GM12878 (cell line): ENCODE measurements at places on chromosomes 1 and 21. TPM values are rescaled to one million over a fixed set of nuclear protein-coding genes. Genes with fewer than 3 reads are reported as not detected.

DNA sequence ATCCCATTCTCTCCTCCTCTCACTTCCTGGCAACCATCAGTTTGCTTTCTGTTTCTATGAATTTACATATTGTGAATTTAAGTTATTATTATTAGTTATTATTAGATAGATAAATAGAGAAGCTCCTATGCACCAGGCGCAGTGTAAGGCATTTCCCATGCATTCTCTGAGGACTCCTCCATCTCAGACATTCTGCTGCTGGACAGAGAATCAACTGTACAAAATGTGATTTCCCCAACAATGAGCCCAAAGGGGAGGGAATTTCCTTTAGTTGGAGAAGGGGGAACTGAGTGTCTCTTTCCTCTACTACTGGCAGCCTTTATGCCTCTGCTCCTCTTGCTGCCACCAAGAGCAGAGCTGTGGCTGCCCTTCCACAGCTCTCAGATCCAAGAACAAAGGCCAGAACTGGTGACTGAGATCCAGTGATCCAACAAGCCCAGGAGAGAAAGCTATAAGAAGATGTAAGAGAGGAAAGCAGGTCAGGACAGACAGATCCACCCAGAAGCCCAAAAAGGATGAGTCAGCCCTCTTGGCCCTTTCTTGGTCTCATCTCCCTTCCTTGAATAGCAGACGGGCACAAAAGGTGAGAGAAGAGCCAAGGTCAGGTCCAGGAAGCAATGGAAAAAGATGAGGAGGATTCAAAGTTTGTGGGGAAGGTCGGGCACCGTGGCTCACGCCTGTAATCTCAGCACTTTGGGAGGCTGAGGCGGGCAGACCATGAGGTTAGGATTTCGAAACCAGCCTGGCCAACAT, 3.5 kb upstream of the IVL start:
- DNase-seq = no peak

- DNase-seq = no peak
These were observed 62.8 kb upstream of the KIF26B start for GRCh38 chr1:245091818-245092637.

GRCh38 chr1:201125019-201125418, 2.0 kb downstream of the ASCL5 start:
- no peak for DNase-seq

DNA sequence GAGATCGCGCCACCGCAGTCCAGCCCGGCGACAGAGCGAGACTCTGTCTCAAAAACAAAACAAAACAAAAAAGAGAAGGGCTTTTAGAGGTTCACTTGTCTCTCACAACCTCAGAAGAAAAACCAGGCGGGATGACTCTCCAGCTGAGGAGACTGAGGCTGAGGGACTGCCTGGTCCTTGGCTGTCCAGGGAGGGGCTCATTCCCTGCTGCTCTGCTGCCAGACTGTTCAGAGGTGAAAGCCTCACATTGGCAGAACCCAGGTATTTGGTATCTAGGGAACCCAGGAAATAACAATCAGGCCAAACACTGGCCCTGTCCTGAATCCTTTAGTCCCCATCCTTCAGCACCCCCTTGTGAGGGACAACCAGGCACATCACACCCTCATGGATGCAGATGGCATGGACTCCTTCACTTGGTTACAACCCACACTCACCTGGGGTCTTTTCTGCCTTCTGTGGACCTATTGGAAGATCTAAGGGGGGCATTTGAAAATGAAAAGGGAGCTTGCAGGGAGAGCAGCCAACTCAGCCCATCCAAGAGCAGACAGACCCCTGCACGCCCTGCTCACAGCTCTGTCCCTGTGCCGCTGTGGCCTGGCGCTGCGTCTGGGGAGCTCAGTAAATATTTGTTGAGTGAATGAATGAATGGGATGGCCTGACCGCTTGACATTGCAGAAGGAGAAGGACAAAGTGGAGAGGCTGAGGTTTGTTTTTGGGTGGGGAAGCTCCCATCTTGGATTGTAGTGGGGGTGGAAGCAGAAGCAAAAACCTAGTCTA, 33.4 kb downstream of the CD247 start:
- DNase-seq = no peak

GRCh38 chr1:9723926-9724325, 72.4 kb downstream of the PIK3CD start:
- DNase-seq = no peak

DNA sequence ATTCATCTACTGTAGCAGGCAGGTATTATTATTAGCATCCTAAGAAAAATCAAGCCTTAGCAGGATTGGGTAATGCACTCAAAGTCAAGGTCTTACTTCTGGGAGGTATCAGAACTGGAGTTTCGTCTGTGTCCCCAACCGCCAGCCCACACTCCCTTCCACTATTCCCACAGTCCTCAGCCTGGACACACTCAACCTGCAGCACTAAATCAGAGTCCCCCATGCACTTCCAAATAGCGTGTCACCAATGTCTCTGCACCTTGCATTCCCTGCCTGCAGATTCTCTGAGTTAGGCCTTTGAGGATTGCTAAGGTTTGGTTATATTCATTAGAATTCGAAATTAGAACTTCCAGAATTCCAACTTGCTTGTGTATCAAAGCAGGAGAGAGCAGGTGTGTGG, 3.9 kb downstream of the LYPD8 start:
- DNase-seq = no peak

DNA sequence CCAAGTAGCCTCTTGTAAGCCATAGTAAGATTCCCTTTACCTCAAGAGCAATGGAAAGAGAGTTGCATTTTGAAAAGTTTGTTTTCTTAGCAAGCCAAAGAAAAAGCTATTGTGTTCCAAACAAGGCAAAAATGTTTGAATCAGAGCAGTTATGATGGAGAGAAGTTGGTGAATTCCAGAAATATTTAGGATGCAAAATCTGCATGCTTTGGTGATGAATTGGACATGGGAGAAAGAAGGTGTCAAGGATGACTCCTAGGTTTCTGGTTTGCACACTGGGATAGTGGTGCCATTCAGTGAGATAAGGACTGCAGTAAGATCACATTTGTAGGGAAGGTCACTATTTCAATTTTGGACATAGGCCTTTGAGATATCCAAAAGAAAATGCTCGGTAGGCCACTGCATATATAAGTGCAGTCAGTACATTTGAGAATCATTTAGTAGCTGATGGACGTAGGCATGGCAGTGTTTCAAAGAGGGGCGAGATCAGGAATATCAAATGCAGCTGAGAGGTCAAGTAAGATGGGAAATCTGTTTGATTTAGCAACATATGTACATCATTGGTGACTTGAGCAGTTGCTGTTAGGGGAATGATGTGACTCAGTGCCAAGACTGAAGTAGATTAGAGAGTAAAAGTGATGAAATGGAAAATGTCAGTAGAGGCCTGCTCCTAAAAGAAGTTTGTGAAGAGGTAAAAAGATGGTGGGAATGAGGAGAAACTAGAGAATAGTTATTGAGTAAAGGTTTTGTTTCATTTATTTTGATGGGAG, 33.9 kb upstream of the GPR25 start:
- no peak for DNase-seq

DNA sequence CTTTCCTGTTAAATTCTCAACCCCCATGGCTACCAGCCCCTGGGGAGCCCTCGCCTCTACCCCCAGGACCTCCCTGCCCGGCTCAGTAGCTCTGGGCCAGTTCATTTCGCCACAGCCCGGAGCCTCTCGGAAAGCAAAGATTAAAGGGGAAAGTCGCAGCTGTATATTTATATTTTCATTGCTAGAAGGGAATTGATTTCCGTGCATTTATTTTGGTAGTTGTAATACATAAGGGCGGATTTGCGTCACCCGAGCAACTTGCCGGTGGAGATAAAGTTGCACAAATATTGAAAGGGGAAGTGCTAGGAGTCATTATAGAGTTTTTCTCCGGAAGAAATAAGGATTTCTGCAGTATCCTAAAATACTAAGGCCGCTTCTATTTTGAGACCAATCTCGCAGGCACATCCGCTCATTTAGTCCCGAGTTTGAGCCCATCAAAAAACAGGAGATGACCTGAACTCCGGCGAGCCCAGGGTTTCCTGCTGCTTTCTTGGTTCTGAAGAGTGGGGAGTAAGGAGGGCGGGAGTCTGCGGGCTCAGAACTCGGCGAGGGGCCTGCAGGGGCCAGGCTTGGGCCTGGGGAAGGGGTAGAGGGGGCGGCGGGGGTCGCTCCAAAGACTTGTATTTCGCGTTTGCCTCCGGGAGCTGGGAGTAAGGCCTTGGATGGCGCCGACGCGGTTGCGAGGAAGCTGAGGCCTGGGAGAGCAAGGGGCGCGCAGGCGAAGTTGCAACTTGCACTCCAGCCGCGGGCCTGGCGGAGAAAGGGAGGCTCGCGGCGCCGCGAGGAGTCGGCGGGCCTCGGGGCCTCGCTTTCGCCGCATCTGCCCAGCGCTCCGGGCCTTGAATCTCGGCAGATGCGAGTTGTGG, 2.5 kb upstream of the HLX start:
- DNase-seq = no peak

DNA sequence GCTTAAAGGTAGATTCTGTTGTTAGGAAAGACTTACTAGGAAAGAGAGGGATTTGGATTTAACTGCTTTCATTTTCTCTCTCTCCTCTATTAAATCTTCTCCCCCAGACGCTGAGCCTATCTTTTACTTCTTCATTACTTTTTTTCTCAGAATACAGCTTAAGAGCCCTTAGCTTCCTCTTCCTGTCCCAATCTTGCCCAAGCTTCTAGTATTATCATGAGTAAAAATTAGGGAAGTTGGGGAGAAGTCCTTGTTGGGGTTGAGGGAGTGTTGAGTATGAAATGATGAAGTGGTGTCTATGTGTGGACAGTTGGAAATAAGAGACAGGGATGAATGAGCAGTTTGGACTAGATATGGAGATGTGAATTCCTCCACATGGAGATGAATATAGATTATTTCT, 35.0 kb downstream of the ACP6 start:
- DNase-seq = no peak

GRCh38 chr1:2547210-2548067, 8.7 kb upstream of the TNFRSF14 start:
- DNase-seq = no peak

- DNase-seq = no peak
These were observed 505.5 kb downstream of the LMO4 start for GRCh38 chr1:87834151-87834550.

SKI gene
- 11.6 and 14.9 TPM in 2 replicates for total RNA-seq

RAB3GAP2 gene
- 44.2 and 51.1 TPM in 2 replicates for total RNA-seq

KCNK1 gene
- 17.0 and 18.6 TPM in 2 replicates for total RNA-seq

KLF17 gene
- total RNA-seq = not detected in 2 replicates

TRIM63 gene
- not detected in 2 replicates for total RNA-seq

PLA2G2A gene
- 0.36 TPM in 1 of 2 replicates, not detected in the other for total RNA-seq

LCE3E gene
- not detected in 2 replicates for total RNA-seq
